ENCODE measurements at places on chromosomes 1 and 21.

DNA sequence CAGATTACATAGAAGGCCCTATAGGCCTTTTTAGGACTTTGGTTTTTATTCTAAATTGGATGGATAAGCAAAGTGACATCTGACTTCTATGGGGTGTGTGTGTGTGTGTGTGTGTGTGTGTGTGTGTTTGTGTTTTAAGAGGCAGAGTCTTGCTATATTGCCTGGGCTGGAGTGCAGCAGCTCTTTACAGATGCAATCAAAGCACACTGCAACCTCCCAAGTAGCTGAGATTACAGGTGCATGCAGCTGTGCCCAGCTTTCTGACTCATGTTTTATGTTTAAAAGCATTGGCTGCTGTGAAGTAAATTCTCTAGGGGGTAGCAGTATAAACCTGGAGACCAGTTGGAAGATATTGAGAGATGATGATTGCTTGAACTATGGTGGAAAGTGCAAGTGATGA lies 12.4 kb upstream of the EVI5 start:
- peak; percentile 51 for DNase-seq

DNA sequence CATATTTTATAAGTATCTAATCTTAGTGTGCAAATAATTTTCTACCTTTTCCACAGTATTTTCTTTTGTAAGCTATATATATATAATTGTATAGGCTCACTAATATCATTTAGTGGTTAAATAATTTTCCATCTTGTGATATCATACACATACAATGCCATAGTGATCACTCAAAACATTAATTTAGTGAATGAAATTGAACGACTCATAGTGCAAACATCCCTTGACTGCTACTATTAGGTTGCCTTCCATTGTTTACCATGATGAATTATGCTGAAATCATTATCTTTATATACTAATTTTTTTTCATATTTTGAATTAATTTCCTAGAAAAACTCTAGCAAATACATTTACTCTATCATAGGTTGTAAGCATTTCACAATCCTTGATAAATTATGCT lies 127.1 kb downstream of the PCNX2 start:
- no peak for DNase-seq

DNA sequence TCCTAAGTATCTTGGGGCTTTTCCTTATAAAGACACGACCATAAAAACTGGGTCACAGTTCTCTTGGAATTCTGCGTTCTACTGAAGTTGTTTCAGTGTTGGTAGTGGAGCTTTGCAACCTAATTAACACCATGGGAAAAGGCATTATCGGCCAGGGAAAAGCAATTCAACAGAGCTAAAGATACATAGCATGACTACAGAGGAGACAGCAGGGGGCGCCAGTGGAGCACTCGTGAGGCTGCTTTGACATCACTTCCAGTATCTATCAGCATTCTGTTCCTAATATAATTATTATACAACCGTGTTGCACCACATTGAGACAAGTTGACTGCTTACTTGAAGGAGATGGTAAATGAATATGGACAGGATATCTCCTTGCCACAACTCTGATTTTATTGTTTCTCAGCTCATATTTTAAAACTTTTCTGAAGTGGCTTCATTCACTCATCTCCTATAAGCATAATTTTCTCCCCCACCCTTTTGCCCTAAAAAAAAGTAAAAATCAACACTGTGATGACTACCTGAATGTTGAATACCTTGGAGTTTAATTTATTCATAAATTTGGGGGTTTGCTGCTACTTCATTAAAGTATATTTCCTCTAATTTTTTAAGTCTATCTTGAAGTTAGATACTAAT lies 39.4 kb downstream of the ZP4 start:
- peak; percentile 31 for DNase-seq

- DNase-seq = no peak
Observed at GRCh38 chr1:10961300-10961833, 51.1 kb upstream of the TARDBP start.

GRCh38 chr1:159996653-159997052 lies 35.1 kb downstream of the PIGM start:
- peak; percentile 95 for DNase-seq
